Suppressor macrophage treated with lipopolysaccharide for 1 hour (primary cell): ENCODE measurements at places on chromosomes 7 and 10.

- no peak for DNase-seq
Measured at GRCh38 chr7:24349339-24349738, 65.3 kb downstream of the NPY start.

DNA sequence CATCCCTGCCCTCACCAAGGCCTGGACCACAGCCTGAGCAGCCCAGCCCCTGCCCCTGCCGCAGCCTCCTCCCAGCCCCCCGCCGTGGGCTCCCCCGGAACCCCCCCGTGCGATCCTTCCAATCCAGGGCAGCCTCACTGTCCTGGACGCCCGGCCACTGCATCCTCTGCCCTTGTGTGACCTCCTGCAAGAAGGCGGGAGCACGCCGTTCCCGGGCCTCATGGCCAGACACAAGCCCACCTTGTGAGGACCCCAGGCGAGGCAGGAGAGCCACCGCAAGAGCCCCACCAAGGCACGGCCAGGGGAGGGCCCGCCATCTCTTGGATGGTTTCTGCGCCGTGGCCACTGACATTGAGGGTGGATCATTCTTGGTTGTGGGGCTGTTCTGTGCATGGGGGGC lies 7.8 kb upstream of the LFNG start:
- no peak for DNase-seq

DNA sequence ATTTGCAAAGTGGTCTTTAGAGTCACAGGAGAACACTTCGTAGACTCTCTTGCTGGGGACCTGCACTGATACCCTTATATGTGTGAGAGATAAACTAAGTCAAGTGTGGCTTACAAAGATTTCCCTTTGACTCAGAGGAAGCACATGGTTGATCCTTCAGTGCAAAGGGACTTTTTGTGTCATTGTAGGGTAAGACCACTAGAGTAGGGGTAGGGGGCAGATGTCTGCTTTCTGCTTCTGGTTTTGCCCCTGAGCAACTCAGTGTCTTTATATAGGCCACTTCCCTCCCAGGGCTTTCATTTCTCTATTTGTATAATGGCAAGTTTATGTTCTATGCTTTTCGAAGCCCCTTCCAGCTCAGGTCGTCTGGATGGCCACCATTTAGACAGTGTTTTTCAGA lies 281.7 kb downstream of the SORCS3 start:
- no peak for DNase-seq

DNA sequence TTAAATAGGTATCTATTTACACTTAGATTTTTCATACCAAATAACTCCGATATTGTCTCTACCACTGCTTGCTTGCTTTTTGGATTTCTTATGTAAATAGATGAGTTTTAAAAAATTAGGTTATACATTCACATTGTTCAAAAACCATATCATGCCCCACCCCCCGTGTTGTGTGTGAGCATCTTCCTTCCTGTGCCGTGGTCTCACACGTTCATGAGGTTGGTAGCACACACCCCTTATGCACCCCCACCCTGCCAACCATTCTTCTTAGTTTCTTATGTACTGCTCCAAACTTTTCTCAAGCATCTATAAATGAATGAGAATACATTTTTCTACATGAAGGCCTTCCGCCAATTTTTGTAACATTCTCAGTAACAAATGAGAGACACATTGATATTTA lies 115.6 kb downstream of the FANK1 start:
- no peak for DNase-seq

DNA sequence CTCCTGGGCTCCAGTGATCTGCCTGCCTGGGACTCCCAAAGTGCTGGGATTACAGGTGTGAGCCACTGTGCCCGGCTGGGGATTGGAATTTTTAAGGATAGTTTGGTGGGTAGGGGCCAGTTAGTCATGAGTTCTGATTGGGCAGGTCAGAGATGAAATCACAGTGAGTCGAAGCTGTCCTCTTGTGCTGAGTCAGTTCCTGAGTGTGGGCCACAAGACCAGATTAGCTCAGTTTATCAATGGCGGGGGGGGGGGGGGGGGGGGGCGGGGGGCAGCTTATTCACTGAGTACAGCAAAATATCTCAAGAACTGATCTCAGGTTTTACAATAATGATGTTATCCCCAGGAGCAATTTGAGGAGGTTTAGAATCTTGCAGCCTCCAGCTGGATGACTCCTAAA lies 11.6 kb upstream of the ERCC6 start:
- no peak for DNase-seq

DNA sequence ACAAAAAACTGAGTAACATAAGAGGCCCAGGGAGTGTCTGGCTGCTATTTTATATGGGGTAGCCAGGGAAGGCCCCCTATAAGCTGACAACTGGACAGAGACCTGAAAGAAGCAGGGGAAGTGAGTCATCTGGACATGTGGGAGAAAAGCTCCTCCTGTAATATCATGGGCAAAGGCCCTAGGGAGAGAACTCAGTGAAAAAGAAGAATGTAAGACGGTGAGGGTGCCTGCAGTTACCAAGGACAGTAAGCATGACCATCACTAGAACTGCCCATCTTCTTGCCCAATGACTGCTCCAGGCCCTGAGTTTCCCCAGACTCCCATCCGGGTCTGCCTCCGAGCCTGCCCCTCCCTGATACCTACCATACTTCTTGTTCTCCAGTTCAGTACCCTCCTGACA lies 2.3 kb downstream of the ELMO1 start:
- DNase-seq: peak; percentile 49

DNA sequence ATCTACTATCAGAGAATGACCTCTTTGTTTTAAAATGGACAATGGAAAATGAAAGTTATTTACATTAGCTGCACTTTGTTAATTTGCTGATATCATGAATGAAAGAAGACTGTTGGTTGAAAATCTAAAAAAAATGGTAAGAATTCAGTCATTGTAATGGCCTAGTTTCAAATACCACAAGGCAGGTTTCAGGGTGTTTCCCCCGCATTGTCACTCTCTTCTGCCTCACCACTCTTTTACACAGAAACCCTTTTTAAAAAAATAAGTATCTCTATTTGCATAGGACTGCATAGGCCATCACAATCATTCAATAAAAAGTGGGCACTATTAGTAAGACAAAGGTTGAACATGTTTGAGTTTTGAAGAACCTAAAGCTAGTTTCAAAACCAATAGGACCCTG lies 737.1 kb downstream of the INHBA start:
- no peak for DNase-seq

DNA sequence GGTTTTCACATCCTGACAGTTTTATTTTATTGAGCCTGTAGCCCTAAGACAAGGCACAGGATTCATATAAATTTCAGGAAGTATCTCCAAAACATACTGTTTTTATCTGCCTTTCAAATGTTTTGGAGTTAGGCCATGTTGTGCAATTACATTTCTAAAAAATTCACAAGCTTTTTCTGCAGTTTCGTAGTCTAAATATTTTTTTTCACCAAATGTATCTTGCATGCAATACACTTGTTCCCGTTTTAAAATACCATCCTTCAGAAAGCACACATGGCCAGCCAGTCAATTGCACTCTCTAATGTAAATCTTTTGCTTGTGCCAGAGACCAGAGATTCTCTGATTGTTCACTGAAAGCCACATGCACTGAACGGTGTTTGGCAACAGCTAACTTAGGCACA lies 161.5 kb upstream of the PRKCQ start:
- DNase-seq: no peak

DNA sequence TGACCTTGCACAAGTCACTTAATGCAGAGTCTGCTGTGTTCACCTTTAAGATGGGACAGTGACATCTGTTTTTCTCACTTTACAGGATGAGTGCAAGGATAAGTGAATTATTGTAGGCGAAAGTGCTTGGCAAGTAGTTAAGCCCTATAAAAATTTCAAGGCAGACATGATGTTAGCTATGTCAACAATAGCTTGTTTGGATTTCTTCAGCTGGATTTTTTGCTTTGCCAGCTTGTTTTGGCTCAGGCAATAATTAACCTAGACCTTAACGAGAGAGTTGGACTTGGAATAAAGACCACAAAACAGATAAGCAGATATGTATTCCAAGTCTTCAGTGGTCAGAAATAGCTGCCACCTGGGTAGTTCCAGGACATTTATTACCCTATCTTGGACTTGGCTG lies 255.2 kb downstream of the ARL4A start:
- DNase-seq: no peak

- no peak for DNase-seq
Measured at GRCh38 chr10:65294329-65294728, 1631.5 kb upstream of the LRRTM3 start.

GRCh38 chr7:106216517-106216922 lies 68.3 kb downstream of the NAMPT start:
- DNase-seq: peak; percentile 41

GRCh38 chr10:119241066-119241465 lies 33.7 kb downstream of the GRK5 start:
- no peak for DNase-seq

GRCh38 chr7:143901332-143901667 lies 676 bp downstream of the TCAF1 start:
- DNase-seq: no peak

- no peak for DNase-seq
Measured at GRCh38 chr7:79386688-79387422, 66.6 kb downstream of the MAGI2 start.

- no peak for DNase-seq
Measured at GRCh38 chr7:36032361-36032818, 120.7 kb upstream of the EEPD1 start.

DNA sequence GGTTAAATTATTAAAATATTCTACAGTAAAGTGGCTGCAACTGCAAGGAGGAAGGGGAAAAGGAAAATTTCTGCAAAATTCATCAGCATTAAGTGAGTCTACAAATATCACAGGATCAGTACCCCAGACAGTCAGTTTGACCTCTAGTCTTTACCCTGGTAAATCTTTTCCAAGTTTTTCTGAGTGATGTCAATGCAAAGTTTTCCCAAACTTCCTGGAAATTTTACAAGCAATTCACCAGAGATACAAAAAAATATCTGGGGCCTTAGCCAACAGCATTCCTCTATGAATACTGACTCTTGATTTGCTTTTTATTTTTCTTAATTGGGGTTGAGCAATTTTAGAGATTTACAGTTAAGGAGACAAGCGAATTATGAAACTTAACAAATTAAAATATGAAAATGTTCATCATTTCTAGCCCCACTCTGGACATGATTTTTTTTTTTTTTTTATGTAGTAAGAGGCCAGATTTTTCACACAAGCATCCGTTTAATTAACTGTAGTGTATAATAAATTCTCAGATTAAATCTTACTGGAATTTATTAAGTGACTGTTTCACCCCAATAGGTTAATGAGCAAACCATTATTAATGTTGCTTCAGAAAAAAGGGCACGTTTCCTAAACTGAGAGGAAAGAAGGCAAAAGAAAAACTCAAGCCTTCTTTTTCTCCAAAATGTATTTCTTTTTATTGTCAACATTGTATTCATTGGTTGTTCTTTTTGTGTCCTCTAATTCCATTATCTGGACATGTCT lies 539.5 kb upstream of the FZD8 start:
- no peak for DNase-seq

DNA sequence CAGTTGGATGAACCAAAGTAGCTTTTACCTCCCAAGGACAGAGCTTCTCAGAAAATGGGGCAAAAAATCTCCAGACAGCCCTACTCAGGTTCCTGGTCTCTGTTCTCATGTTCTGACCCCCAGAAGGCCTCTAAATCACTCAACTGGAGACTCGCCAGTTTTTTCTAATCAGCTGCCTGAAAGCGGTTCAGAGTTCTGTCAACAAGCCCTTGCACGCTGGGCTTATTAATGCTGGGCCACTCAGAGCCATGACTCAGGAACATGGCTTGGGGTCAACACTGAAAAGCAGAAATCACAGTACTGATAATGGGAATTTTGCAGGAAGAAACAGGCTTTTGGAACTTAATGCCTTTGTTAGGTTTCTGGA lies 15.3 kb downstream of the ECHDC3 start:
- no peak for DNase-seq
